ENCODE measurements at places on chromosomes 7 and 10. TPM values are rescaled to one million over a fixed set of nuclear protein-coding genes. Genes with fewer than 3 reads are reported as not detected.

Gene DYNC1I1
- 0.06 TPM for polyA plus RNA-seq

Gene BAIAP2L1
- 3.9 TPM for polyA plus RNA-seq

Gene SH2D4B
- polyA plus RNA-seq, result not detected

Gene DHTKD1
- polyA plus RNA-seq, result 17.5 TPM

Gene FZD8
- polyA plus RNA-seq, result 0.55 TPM

Gene NUDT5
- polyA plus RNA-seq, result 121 TPM

Gene SLC18A3
- not detected for polyA plus RNA-seq
